ENCODE measurements at places on chromosomes 2 and 18. TPM values are rescaled to one million over a fixed set of nuclear protein-coding genes. Genes with fewer than 3 reads are reported as not detected.

PARD6G gene
- polyA plus RNA-seq: 1.5 TPM

SCN2A gene
- polyA plus RNA-seq: not detected

MEP1B gene
- not detected for polyA plus RNA-seq

OTOS gene
- not detected for polyA plus RNA-seq

IGFBP5 gene
- 92.1 TPM for polyA plus RNA-seq

DNA sequence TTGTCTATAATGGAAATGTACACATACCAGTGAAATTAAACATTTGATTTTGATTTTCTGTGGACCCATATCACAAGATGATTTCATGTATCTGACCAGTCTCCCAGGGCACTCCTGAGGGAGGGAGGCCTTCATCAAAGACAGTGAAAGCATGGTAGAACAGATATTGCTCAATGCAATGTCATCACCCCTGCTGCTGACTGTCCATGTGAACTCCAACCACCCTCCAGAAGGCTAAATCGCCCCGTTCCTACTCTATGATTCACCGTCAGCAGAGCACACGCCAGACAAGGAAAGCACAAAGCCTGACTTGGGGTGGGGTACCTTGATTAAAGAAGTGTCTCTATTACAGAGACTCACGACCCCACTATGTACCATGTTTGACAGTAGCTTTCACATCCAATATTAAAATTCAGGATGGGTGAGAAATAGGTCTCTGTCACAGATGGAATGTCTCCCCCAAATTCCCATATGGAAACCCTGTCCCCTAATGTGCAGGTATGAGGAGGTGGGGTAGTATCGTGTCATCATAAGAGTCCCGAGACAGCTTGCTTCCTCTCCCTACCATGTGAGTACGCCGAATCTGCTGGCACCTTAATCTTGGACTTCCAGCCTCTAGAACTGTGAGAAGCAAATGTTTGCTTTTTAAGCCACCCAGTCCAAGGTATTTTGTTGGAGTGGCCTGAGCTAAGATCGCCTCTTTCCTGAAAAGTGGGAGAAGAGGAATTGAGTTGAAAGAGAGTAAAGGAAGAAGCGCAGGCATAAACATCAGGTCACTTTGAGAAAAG is 42.4 kb downstream of the CYB5A start:
- no peak for DNase-seq

DNA sequence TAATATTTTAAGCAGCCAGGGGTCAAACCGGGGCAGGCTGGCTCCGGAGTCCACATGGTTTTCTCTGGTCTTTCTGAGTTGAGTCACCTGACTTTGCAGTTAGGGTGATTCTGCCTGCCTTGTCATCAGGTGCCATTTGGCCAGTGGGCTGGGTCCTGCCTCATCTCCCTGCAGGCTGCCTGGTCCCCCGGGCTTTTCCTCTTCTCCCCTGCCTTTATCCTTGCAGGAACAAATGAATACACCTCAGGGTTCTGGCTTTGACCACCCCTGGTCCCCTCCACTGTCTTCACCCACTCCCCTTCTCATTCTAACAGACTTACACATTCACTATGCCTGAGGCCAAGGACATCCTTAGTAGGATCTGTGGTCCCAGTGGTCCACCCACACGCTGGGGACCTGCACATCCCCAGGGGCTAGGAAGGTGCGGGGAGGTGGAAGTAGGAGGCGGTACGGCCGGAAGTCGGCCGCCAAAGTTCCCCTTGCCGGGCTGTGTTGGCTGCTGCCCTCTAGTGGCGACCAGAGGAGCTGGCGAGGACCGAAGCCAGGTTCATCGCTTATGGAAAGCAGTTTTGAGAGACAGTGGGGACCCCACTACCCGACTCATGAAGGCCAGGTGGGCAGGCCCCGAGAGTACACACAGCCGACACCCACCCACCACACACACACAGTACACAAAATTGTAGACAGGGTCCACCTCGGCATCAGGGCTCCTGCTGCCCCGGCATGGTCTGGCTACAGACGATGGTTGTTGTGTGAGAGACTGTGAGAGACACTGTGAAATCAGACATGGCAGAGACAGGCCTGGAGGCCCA is 6.3 kb upstream of the TEX261 start:
- DNase-seq: peak; percentile 90

DNA sequence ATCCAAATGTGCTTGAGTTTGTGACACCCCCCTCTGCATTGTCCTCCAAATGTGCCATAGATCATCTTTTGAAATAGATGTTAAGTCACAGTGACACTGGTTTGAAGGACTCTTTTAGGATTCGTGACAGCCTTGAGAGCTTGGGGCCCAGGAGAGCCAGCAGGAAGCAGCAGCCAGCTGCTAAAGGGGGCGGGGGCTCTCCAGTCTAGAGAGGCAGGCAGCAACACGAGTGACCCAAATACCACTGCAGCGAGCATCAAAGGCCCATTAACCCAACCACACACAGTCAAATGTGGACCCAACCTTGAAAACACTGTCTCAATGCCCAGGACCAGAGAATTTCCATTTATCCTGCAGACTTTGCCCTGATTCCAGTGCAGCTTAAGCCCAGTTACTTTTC is 75.6 kb downstream of the ZBTB7C start:
- no peak for DNase-seq

DNA sequence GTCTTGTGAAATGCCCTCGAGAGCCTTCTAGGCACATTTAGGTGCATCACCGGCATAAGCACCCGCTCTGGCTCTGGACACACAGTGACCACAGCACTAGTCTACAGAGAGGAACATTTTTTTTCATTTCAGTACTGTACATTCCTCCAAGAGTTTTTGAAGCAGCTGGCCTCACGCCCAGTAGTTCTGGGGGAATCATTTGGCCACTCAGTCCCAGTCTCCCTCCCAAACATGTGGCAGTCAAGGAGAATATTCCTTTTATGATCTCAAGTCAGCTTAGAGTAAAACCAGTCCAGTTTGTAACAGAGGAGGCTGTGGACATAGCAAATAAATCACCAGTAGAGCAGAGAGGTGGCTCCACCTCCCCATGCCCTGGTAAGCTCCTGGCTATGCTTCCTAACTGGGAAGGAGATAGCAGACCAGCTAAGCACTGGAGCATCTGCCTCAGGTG is 48.1 kb downstream of the KCNE4 start:
- DNase-seq: no peak

DNA sequence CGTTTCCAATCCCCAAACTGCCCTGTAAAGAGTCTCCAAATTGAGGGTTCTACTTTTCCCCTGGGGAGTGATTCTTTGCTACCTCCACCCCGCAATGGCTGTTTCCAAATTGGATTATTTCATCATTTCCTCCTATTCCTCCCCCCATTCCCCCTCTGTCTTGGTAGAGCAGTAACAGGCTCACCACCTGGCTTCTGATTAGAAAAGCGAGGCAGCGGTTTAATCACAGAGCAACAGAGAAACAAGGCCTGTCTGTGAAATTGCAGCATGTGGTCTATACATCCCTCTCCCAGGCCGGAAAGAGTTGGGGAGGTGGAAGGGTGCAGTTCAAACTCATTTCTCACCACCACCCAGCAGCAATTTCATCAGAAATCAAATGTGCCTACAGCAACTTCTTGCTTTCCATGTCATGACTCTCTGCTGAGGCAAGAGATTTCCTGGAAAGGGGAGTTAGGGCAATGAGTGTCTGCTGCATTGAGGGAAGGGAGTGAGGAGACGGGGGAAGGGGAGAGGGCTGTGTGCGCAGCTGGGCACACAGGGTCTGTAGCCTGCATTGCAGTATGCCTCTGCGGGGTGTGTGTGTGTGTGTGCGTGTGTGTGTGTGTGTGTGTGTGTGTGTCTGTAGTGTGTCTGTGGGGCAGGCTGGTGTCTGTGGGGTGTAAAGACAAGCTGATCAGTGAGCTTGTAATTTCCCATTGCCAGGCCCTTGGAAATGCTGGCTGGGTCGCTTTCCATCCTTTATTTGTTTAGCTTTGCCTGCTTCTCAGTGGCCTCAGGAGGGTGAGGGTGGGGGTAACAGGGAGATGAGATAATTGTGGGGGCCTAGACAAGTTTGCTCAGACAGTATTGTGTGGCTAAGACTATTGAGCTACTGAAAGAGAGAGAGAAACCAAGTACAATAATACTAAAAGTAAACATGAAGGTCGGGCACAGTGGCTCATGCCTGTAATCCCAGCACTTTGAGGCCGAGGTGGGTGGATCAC is 13.5 kb upstream of the IGFBP2 start:
- no peak for DNase-seq

DNA sequence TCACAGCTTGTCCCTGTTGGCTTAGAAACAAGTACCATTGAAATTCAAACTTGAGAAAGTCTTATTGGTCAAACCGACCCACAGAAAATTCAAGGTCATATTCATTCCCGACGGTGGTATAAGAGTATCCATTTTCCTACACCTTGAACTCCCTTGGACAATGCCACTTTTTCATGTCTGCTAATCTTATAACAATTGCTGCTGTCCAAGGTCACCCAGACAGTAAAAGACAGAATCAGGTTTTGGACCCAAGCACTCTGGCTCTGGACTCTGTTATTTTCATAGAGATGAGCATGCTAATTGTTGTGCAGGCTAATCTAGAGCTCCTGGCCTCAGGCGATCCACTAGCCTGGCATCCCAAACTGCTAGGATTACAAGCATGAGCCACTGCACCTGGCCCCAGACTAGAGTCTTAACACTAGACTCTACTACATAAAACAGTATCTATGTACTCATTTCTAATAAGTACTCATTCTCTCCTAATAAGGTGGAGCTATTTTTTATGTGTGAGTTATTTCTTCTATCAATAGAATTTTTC is 57.8 kb downstream of the C2orf76 start:
- no peak for DNase-seq

DNA sequence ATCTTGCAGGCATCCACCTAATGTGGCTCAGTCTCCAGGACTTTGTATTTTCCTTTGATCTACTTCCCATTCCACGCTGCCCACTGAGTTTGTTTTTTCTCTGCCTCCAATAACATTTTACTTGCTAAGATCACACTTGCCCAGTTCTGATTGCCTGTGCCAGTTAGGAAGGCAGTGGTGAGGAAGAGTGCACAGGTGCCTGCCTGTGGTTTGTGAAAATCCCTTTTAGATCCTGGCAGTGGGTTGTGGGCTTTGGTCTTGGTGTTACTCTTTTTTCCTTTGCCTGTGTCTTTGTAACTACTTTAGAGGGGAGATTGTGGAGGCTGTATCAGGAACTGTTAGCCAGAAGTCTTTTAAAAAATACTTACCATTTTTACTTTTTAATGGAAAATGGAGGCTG is 36.9 kb upstream of the KCNG2 start:
- DNase-seq: no peak

- peak; percentile 44 for DNase-seq
These were observed 25.3 kb upstream of the RFX8 start for GRCh38 chr2:101500180-101500579.

DNA sequence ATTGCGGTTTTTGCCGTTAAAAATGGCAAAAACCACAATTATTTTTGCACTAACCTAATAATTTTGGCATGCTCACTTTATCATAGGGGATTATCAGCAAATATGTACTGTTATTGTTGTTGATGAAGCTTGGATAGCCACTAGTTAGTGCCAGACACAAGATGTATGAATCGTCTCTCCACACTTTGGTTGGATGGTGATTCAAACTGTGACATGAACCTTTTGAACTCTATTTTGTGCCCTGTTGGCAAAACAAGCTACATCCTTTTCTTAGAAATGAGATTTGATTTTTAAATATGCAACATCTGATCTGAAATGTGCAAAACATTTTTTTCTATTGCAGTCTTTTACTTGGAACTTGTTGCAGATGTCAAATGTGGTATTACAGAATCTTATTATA is 48.8 kb upstream of the DTNB start:
- no peak for DNase-seq

DNA sequence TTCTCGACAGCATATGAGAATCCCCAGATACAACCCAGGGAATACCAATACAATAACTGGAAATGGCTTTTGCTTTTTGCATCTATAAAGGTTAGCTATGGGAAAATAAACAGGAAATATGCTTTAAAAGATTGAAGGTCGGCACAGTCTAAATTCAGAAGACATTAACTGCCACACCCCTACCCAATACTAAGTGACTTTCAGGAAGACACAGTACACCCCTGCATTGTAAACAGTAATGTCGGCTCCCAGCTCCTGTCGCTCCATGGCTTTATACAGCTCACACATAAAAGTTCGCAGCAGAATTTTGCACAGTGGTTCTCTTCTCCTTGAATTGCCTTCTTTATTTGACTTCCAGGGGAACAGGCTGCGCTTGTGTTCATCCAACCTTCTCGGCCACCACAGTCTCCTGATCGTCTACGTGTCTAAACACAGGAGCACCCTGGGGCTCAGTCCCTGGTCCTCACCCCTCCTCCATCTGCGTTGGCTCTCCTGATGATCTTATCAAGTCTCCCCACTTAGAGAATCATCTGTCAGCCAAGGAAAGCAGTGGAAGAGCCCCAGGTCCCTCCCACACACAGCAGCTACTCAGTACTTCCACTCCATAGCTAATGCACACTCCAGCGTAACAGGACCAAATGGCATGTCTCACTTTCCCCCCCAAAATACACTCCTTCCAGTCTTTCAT is 22.7 kb downstream of the CYB5A start:
- no peak for DNase-seq

GRCh38 chr2:19349911-19350677 is 8.3 kb downstream of the OSR1 start:
- DNase-seq: peak; percentile 73

DNA sequence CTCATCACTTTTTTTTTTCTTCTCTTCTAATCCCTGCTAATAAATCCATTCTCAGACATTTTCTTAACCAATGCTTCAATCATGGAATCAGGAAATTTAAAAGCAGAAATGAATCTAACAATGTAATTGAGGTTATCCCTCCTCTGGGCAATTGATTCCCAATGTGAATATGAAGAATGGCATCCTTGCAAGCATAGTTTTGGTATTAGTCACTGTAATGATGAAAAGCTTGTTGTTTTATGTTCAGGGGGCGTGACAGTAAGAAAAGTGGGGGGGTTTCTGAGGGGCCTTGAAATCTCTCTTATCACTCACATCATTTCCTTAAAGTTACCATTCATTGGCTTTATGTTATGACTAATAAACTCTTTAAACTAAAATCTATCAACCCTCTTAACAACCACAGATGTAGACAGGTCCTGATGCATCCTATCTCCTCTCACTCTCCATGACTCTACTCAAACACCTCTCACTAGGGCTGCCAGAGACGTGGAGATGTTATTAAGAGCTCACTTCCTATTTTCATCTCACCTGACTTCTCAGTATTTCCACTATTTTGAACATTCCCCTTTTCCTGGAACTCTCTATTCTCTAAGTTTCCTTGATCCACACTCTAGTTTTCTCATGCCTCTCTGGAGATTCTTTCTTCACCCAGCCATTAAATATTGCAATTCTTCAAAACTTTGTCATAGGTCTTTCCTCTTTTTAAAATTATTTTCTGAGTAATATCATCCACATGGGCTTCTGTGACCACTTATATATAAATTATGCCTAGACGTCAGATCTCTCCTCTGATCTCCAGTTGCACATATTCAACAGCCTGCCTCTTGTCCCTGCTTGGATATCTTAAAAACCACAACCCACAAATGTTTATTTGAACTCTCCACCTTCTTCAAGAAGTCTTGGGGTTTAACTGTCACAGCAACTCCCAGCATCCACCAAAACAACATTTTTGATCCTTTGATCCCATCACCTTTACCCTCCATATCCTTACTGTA is 332.9 kb downstream of the CDH2 start:
- no peak for DNase-seq

- DNase-seq: no peak
These were observed 7.3 kb downstream of the TEX261 start for GRCh38 chr2:70987386-70987785.
